ENCODE measurements at places on chromosomes 2 and 18.

- DNase-seq, result no peak
These were observed 999.1 kb downstream of the TSN start for GRCh38 chr2:122754561-122754960.

GRCh38 chr18:59376351-59376935 lies 17.4 kb upstream of the LMAN1 start:
- DNase-seq, result no peak

- DNase-seq, result no peak
These were observed 1028.4 kb upstream of the PIK3C3 start for GRCh38 chr18:40926679-40927078.

DNA sequence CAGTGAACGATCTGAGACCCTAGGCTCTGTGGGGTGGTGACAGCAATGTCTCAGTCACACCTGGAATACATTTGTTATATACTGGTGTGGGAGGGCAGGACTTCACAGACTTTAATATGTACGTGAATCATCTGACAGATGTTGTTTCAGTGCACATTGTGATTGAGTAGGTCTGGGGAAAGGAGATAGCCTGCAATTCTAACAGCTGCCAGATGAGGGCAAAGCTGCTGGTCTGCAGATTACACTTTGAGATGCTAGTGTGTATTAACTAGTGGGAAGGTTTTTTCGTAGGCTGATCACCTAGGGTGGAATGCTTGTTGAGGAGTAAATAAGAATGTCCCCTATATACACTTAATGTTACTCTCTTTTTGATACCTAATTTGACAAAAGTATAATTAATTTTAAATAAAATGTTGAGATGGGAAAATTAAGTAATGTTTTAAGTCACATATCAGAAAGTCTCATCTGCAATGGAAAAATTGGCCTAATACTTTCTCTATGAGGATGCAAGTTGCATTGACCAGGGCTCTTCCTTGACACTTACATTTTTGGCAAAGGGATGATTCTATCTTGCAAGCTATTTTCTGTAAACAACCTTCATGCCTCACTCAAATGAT lies 496.9 kb upstream of the HNMT start:
- peak; percentile 51 for DNase-seq

DNA sequence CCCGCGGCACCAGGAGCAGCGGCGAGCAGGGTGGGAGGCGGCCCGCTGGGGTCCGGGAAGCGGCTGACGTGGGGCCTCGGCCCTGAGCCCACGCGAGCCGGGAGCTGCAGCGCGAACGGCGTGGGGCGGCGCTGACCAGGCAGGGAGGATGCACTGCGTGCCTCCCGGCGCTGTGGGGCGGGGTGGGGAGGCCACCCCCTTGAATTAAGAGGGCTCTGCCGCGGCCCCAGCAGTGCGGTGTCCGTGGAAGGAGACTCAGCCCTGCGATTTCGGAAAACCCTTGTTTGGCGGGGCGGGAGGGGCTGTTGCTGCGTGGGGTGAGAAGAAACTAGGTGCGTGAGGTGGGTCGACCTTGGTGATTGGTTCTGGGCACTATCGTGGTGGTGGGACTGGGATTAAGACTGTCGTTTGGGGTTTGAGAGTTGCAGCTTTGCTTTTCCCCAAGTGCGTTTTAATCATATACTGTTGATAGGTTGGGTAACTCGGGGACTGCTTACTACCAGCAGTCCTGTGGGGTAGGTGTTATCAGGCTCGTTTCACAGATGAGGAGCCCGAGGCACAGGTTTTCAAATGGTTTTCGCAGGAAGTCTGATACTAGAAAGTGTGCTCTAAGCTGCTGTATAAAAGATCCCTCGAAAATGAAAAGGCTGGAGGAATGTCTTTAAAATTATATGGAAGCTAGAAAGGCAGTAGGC lies 722 bp downstream of the ACSL3 start:
- DNase-seq, result peak; percentile 29

DNA sequence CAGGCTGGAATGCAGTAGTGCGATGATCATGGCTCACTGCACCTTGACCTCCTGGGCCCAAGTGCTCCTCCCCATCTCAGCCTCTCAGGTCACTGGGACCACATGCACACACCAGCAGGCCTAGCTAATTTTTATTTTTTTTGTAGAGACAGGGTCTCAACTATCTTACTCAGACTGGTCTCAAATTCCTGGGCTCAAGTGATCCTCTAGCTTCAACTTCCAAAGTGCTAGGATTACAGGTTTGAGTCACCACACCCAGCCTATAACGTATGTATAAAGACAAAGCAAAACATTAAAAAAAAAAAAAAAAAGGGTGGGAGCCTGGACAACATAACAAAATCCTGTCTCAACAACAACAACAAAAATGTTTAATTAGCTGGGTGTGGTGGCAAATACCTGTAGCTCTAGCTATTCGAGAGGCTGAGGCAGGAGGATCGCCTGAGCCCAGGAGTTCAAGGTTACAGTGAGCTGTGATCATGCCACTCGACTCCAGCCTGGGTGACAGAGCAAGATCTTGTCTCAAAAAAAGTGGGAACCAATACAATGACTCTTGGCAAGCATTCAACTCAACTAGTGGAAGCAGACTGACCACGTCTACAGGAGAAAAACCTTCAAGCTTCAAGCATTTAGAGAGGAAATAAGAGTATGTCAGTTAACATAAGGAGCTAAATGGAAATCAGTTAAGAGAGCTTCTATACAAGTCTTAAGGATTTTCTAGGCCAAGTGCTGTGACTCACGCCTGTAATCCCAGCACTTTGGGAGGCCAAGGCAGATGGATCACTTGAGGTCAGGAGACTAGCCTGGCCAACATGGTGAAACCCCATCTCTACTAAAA lies 2.6 kb downstream of the GTF3C2 start:
- no peak for DNase-seq

GRCh38 chr2:213252206-213252605 lies 32.1 kb upstream of the SPAG16 start:
- DNase-seq, result no peak

- DNase-seq, result no peak
These were observed 352.4 kb upstream of the ACVR2A start for GRCh38 chr2:147492471-147492870.

DNA sequence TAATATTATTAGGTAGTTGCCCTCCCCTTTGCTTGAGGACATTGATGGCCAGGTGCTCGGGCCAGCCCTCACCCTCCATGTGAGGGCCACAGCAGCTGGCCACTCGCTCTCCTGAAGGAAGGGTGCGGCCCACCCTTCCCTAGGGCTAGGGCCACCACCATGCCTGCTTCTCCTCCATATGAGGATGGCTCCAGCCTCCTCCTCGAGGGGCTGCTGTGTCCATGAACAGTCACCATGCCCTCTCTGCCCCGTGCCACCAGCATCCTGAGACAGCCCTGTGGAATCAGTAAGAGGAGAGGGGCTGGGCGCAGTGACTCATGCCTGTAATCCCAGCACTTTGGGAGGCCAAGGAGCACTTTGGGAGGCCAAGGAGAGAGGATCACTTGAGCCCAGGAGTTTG lies 2.4 kb downstream of the GPR17 start:
- no peak for DNase-seq

DNA sequence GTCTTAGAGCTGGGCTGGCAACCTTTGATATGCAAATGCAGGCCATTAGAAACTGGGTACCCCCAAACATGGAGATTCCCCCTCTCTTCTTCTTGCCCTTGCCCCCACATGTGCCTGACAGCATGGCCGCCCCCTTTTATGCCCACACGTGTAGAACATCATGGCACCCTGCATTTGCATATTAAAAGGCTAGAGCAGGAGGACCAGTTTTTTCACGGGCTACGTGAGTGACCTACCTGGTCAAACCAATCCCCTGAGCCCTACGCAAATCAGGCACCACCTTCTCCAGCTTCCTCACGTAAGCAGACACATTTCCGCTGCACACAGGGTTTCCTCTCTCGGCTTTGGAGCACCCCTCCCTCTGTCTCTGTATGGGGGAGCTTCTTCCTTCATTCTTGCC lies 110.9 kb upstream of the COPS8 start:
- no peak for DNase-seq

DNA sequence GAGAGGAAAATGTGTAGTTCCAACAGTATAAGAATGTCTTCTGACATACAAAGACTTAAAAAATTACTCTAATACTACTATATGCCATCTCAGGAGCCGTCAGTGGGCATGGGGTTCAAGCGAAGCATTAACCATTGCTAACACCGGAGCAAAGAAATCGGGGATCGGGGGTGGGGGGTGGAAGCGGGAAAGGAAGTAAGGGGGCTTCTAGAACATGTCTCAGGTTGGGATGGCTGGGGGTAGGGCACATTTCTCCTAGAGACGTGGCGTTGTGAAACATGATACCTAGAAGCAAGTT lies 702 bp downstream of the LMAN1 start:
- no peak for DNase-seq

GRCh38 chr2:69285379-69285894 lies 101.6 kb downstream of the GFPT1 start:
- no peak for DNase-seq

DNA sequence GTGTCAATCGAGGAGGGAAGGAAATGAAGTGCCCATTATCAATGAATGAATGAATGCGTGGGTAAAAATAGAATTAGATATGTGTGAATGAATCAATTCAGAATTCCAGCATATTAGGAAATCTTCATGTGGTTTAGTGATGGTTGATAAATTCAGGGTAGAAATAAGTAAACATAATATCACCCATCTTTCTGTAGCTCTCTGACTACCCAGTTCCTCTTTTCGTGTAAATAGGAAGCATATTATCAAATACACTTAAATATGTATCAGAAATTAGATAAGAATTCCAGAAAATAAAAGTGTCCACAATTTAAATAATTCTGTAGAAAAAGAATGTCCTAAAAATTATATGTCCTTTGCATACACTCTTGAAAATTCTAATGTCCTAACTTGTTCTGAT lies 552.9 kb upstream of the LRATD1 start:
- DNase-seq, result no peak

GRCh38 chr18:9530226-9531009 lies 55.1 kb downstream of the RALBP1 start:
- DNase-seq, result no peak

GRCh38 chr18:73752965-73753364 lies 394.7 kb downstream of the FBXO15 start:
- no peak for DNase-seq

DNA sequence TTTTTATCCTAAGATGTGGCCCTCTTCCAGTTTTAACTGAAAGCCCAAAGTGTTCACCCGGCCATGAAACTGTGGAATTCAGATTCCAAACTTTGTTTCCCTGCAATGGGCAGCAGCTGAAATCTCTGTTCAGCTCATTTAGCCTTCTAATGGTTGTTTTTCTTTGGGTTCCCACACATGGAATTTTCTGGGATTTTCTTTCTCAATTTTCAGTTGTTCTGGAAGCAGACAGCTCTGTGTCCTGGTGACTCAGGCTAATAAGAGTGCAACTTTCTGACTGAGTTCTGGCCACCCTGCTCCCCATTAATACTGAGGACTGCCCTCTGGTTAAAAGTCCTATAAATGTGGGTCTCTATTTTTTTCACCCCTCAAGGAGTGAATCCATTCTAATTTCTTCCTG lies 78.5 kb downstream of the PMS1 start:
- no peak for DNase-seq

GRCh38 chr2:158602027-158602426 lies 145.3 kb downstream of the PKP4 start:
- DNase-seq, result no peak

DNA sequence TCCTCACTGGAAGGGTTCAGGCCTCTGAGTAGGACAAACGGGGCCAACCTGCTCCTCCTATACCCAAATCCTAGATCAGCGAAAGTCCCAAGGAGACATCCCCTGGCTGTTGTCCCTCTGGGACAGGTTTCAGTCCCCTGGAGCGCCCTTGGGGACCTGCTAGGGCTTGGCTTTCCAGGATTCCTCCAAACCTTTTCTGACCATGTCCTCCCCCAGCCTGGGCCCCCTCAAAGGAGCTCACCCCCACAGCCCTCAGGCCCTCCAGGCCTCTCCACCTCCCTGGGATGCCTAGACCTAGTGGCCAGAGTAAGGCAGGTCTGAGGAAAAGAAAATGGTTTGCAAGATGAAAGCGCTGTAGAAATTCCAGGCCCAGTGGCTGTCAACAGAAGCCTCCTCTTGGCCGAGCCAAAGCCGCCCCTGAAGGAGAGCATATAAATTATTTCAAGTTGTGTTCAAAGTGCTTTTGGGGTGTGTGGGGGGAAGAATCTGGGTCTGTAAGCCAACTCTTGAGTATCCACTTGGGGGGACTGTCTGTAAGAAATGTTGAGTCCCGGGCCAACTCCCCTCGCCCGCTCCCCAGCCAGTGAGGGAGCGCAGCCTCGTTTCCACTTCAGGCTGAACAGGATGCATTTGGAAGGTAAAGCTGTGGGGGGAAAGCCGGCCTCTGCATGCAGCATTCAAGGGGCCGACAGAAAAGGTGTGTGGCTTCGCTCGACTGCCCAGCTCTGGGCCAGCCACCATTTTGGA lies 158.6 kb downstream of the DYSF start:
- no peak for DNase-seq

GRCh38 chr2:57869758-57870344 lies 176.8 kb upstream of the VRK2 start:
- no peak for DNase-seq

- no peak for DNase-seq
These were observed 36.8 kb downstream of the SLC66A2 start for GRCh38 chr18:79914614-79915160.

DNA sequence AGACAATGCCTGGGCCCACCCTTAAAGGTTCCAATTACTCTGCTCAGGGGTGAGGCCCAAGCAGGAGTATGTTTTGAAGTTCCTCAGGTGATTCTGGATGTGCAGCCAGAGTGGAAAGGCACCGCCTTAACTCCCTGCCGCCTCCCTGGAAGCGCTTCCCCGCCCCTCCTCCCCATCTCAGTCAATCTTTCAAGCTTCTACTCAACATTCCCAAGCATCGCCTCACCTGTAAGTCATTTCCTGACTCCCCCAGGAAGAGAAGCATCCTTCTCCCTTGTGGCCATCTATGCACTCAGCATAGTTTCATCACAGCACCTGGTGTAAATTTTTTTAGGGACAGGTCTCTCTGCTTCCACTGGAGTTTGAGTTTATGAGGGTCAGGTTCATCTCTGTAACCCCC lies 67.5 kb downstream of the MYL12B start:
- no peak for DNase-seq

DNA sequence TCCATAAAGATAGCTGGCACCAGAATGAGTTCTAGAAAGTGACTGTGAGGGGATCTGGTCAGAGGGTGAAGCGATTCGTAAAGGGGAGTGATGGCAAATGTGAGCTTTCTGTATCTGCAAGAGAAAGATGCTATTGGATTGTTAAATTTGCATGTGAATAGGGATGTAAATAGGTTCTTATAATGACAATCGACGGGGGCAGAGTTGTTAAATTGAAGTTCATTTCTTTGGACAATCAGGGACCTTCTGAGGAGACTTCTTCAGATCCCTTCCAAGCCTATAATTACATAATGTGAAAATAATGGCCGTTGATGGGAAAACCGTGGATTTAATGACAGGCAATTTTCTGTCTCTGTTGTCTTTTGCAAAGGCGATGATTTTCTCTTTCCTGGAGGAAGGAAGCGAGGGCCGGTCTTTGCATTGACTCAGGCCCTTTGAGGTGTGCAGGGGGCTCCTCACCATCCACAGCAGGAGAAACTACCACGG lies 52.2 kb upstream of the TMEM18 start:
- no peak for DNase-seq

- no peak for DNase-seq
These were observed 99.4 kb upstream of the PPP1CB start for GRCh38 chr2:28652217-28652616.

GRCh38 chr18:25880441-25880840 lies 210.0 kb downstream of the SS18 start:
- DNase-seq, result no peak
